Stimulated activated CD4-positive, alpha-beta T cell treated with anti-CD3 and anti-CD28 coated beads, TNF-alpha, amount 100 ng/mL, for 4 hours (primary cell): ENCODE measurements at places on chromosomes 12 and 14.

DNA sequence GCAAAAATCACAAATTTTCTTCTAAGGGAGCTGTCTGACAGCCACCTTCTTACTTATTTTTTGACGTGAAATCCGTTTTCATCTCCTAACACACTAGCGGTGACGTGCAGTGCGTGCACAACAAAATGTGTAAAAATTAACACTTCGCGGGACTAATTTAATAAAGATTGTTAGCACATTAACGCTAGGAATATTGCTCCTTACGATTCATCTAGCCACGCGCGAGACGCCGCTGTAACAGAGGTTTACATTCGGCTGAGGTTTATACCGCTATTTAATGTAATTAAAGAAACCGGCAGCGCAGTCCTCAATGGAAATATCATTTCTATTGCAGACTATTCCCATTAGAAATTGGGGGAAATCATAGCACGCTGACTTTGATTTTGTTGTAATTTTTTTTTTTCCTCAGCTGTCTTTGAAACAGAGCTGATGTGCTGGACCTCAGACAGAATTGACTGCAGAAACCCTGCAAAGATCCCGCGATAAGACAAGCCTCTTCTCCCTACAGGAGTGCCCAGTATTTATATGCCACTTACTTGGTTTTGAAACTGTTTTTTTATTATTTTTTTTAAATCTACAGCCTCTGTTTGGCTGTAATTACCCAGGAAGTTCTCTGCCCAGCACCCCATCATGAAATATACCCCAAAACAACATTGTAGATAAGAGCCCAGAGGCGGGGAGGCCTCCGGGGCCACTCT, 31.2 kb downstream of the BCL11B start:
- DNase-seq, result no peak

GRCh38 chr12:107891967-107892366, 117.5 kb downstream of the ASCL4 start:
- no peak for DNase-seq

DNA sequence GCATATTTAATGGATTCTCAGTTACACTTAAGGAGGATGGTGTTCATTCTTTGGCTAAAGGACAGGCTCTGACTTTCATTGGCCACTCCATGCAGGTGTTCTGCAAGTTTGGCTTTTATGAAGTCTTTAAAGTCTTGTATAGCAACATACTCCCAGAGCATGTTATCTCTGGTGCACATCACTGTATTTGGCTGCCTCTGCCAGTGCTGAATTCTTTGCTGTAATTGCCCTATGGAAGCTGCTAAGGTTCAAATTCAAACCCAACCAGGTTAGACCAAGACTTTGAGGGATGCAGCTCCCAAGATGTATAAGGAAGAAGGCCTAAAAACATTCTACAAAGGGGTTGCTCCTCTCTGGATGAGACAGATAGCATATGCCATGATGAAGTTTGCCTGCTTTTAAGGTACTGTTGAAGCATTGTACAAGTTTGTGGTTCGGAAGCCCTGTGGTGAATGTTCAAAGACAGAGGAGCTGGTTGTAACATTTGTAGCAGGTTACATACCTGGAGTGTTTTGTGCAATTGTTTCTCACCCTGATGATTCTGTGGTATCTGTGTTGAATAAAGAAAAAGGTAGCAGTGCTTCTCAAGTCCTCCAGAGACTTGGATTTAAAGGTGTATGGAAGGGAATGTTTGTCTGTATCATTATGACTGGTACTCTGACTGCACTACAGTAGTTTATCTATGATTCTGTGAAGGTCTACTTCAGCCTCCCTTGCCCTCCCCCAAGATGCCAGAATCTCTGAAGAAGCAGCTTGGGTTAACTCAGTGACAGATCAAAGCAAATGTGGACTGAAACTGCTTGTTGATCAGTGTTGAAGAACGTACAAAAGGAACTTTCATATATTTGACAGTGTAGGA, 19.4 kb downstream of the TMEM116 start:
- DNase-seq, result no peak

- DNase-seq, result no peak
Observed at GRCh38 chr14:72057701-72058285, 125.6 kb downstream of the RGS6 start.

DNA sequence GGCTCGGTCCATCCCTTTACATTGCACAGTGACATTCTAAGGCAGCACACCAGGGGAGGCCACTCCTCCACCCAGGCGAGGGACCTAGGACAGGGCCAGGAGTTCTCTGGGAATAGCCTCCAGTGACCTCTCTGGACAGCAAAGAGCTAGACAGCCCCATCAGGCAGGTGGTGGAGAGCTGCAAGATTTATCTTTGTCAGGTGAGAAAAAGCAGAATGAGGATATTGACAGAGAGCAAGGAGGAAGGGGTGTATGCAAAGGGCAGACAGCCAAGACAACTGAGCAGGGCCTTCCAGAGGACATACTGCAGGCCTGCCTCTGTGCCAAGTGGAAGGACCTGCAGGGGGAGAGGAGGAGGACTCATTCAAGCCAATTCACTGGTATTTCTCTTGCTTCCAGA, 112.4 kb upstream of the MAX start:
- no peak for DNase-seq

DNA sequence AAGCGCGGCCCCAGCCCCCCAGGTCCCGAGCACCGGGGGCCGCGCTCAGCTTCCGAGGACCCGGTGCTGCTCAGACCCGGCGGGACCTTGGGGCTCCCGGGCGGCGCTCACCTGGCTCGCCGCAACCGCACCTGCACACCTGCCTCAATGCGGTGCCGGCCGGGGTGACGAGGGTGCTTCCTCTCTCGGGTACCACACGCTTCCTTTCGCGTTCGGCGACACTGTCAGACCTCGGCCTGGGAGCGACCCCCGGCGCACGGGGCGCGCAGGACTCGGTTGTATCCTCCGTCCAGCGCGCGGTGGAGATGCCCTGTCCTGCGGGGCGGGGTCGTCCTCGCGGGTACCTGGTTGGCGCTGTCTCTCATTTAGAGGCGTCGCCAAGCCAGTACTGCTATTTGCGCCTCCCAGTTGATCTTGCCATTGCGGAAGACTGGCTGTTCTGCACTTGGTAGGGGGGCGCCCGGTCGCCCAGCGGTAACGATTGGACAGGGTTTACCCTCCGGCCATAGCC, 718 bp downstream of the PACS2 start:
- DNase-seq, result no peak

GRCh38 chr12:130879212-130879686, 7.4 kb downstream of the RAN start:
- DNase-seq, result no peak

DNA sequence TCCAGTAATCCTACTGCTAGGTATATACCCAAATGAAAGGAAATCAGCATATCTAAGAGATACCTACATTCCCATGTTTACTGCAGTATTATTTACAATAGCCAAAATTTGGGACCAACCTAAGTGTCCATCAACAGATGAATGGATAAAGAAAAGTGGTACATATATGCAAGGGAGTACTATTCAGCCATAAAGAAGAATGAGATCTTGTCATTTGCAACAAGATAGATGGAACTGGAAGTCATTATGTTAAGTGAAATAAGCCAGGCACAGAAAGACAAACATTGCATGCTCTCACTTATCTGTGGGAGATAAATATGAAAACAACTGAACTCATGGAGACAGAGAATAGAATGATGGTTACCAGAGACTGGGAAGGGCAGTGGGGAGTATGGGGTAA, 109.5 kb downstream of the INSM2 start:
- DNase-seq, result no peak
